ENCODE measurements at places on chromosomes 12 and 14.

DNA sequence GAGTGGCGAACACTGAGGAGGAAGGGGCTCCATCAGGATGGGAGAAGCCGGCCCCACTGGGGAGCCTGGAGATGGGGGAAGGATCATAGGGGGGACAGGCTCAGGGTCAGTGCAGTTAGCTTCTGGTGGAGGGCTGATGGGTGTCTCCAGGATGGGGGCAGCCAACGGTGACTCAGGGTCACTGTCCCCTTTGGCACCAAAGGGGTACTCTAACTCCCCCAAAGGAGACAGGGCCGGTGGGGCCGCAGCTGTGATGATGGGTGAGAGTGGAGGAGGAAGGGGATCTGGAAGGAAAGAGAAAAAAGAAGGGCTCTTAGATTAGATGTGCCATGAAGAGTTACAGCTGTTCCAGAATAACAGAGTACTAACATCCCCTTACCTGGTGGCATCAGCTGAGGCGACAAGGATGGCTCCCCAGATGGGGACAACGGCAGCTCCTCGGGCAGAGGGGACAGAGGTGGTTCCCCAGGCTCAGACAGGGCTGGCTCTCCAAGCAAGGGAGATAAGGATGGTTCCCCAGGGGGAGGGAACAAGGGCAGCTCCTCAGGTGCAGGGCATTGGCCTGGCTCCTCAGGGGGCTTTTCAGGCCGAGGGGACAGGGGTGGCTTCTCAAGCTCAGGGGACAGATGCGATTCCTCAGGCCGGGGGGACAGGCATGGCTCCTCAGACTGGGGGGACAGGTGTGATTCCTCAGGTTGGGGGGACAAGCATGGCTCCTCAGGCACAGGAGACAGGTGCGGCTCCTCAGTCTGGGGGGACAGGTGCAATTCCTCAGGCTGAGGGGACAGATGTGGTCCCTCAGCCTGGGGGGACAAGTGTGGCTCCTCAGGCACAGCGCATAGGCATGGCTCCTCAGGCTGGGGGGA is 9.9 kb downstream of the KMT2D start:
- DNase-seq = no peak

- DNase-seq = no peak
Observed at GRCh38 chr14:40447017-40447416, 1014.8 kb upstream of the FBXO33 start.

DNA sequence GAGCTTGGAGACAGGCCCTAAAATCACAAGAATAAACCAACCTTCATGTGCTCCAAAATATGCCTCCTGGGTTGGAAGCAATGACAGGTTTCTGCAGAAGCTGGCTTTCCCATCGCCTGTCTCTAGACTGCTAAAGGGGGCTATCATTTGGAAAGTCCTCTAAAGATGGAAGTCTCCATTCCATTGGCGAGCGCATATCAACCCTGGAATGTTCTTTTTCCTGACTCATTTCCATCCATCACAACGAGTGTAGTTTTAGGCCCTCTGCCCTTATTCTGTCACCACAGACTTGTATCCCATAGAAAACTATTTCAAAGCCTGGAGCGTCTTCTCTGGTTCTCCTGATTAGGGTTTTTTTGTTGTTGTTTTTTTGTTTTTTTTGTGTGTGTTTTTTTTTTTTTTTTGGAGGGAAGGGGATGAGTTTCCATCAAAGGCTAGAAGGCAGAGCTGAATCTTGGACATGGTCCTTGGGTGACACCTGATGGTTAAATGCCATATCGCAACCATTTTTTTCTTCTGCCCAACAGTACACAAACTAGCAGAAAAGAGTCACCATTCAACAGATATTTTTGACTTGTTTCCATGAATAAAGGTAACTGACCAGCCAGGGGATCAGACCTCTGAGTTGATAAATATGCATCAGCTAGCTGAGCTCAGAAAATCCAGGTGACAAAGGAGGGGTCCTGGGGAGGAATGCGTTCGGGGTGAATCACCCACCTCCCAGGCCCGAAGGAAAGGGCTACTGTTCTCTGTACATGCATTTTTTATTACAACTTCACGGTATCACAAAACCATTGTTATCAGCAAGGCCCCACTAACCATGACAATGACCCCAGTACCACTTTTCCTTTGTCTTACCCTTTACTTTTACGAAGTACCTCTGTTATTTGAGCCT is 40.5 kb downstream of the KCNA5 start:
- no peak for DNase-seq

- DNase-seq = no peak
Observed at GRCh38 chr12:103247531-103247930, 248.2 kb downstream of the C12orf42 start.

DNA sequence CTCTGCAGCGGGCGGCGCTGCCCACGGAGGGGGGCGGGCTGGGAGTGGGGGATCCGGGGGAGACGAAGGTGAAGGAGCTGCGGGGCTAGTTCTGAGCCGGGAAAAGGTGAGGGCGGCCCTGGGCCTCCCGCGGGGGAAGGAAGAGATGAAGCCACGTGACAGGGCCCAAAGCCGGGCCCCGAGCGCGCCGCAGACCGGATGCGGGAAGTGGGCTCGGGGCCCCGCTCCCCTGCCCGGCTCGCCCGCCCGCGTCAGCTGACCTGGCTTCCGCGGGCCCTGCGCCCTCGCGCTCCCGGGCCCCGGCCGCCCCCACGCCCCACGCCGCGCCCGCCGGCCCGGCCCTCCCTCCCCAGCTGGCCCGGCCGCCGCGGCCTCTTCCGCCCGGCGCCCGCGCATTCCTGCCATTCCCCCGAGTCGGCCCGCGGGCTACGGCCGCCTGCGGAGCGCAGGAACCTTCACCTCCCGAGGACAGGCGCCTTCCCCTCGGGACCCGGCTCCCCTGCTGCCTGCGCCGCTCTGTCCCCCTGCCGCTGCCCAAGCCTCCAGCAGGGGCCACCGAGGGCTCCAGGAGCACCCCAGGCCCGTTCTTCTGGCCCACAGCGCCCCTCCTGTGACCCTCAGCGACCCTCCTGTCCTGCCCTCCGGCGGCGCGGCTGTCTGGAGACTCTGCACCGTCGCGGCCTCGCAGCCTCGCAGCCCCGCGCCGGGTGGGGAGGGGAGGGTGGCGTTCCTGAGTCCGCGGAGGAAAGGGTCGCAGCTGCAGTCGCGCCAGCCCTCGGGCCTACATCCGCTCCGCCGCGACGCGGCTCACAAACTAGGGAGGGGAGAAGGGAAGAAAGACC is 20.4 kb downstream of the NINJ2 start:
- no peak for DNase-seq

DNA sequence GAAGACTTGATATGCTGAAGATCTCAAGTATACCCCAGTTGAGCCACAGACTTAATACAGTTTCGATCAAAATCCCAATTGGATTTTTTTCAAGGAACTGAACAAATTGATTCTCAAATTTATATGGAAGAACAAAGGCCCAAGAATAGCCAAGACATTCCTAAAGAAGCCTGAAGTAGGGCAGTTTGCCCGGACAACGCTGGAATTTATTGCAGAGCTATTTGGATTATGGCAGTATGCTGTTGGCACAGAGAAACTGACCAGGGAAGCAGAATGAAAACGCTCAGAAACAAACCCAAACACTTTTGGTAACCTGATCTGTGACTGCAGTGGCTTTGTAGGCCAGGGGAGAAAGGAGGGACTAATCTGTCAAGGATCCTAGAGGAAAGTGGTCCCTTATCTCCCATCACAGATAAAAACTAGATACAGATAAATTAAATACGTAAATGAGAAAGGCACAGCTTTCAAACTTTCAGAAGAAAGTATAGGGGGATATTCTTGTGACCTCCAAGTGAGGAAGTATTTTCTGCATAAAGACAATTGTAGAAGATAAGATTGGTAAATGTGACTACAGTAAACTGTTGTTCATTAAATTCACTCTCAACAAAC is 35.9 kb upstream of the GSC start:
- no peak for DNase-seq

GRCh38 chr12:26566675-26567074 is 266.3 kb downstream of the ITPR2 start:
- DNase-seq = no peak

- DNase-seq = no peak
Observed at GRCh38 chr12:18296201-18296908, 35.0 kb downstream of the PIK3C2G start.

DNA sequence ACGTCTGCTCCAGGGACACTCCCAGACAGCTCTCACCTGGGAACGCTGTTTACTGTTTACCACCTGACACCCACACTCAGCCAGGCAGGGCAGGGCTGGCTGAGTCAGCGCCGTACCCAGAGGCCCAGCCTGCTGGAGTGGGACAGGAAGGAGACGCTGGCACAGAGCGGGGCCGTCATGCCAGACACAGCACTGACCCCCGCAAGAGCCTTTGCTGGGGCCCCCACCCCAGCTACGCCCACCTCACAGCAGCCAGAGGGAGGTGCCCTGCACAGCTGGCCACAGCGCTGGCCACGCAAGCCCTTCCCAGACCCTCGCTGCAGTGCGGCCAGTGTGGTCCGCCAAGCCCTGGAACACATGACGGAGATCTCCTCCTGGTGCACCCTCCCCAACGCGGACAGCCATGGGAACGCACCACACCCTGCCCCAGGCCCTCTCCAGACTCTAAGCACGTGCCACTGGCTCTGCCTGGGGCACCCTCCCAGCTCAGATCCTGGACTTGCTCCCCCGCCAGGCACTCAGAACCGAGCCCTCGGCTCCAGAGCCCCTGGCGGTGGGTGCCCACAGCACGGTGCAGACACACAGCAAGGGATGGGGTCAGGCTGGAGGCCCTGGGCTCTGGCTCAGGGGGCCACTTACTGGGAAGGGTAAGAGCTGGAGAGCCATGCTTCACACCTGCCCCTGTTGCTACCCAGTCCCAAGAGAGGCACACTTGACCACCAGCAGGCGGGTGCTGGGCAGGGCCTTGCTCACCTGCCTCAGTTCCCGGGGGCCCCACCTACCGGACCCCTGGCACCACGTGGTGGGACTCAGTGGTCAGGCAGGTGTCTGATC is 5.7 kb downstream of the AHNAK2 start:
- no peak for DNase-seq

- DNase-seq = no peak
Observed at GRCh38 chr12:111386885-111387284, 18.0 kb upstream of the PHETA1 start.

GRCh38 chr12:131897276-131897675 is 2.9 kb downstream of the ULK1 start:
- DNase-seq = no peak

DNA sequence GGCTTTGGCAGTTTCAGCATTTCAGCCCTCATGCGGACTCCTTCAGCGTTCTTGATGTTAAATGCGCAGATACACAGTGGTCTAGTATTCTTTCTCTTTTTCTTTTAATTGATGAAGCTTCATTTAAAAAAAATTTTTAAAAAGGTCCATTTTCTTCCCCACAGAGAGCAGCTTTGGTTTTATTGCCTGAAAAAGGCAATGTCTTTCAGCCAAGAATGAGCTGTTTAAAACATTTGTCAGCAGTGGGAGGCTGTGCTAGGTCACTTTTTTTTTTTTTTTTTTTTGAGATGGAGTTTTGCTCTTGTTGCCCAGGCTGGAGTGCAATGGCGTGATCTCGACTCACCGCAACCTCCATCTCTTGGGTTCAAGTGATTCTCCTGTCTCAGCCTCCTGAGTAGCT is 13.5 kb downstream of the KMT5A start:
- DNase-seq = no peak

GRCh38 chr12:64752032-64752431 is 7.2 kb downstream of the GNS start:
- no peak for DNase-seq

DNA sequence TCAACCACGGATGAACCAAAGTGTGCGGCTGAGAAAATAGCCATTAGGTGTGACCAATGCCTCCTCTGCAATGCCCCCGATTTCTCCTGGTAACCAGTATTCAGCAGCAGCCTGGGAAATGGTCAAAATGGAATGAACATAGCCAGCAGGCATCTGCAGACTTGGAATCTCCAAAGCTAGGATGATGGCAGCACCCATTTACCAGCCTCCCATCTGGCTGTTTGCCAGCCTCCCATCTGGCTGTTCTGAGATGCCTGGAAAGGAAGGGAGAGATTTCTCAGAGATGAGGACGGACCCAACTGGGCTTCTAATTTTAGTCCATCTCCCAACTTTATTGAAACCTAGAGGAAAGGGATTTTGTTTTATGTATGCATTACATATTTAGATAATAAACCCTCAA is 16.2 kb downstream of the CLMN start:
- no peak for DNase-seq

DNA sequence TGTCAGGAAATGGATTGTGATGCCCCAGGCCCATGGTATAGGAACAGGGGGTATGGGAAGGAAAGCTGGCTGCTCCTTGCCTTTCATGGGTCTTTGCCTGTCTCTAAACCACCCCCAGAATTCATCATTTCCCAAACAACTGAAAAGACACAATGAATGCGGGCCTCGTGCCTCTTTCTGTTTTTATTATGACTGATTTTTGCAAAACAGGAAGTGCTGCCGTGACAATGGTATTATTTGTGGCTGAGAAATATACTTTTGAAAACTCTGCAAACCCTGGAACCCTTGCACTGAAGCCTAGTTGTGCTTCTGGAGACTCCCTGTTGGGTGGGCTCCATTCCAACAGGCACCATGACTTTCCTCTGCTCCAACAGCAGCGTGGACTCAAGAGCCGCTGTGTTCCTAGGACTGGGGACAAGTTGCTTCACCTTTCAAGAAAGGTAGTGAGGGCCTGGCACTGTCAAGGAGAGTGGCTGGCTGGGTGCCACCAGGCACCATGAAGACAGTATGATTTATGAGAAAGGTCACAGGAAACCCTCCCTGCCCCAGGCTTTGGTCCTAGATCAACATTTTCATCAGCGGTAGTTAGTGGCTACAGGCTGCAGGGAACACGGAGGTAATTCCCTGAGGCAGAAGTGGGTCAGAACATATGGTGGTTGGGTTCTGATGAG is 4.8 kb upstream of the DGLUCY start:
- DNase-seq = no peak

All from iPS DF 6.9 (cell line).